ENCODE measurements at places on chromosomes 16 and 17.

DNA sequence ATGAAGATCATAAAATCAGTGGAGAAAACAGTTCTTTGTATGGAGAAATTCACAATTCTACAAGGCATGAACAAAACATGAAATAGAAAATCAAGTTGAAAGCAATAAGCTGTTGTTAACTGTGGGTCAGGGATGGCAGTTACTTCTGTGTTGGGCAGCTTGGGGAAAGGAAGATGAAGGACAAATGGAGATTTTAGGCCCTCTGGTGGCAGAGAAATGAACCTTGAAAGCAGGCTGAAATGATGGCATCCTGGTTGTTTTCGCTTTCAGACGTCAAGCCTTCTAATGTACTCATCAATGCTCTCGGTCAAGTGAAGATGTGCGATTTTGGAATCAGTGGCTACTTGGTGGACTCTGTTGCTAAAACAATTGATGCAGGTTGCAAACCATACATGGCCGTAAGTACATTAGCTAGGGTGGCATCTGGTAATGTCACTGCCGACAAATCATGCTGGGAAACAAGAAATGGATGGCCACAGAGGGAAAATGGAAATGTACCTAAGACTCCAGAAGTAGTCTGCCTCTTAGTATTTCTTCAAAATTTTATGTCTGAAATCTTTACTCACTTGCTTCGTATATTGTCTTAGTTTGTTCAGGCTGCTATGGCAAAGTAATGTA, 108.9 kb downstream of the MAP2K6 start:
- peak; percentile 73 for DNase-seq

DNA sequence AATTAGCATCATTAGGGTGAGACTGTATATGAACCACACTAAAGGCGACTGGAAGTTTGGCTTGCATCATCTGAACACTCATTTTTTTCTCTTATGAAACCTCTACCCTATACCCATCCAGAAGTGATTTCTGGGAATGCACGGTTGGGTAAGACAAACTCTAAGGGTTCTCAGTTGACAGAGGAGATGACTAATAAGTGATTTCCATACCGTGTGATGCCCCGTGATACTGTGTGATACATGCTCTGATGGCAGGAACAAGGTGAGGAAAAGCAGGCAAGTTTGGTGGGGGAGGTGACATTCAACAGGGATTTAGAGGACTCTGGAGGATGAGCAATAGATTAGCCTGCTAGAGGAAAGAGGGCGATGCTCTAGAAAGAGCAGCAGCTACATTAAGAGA, 156.4 kb upstream of the CCL2 start:
- DNase-seq: no peak

DNA sequence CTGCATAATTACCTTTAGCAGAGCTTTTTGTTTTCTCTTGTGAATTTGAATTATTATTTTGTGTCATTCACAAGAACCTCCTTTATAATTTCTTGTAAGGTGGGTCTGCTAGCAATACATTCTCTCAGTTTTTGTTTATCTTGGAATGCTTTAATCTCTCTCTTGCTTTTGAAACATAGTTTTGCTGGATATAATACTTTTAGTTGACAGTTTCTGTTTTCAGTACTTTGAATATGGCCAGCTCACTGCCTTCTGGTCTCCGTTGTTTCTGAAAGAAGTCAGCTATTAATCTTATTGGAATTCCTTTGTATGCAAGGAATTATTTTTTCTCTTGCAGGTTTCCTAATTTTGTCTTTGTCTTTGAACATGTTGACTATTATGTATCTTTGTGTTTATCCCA, 167.0 kb downstream of the MAP2K4 start:
- DNase-seq: no peak

- no peak for DNase-seq
Observed at GRCh38 chr16:25011891-25012514, 3.2 kb downstream of the ARHGAP17 start.

DNA sequence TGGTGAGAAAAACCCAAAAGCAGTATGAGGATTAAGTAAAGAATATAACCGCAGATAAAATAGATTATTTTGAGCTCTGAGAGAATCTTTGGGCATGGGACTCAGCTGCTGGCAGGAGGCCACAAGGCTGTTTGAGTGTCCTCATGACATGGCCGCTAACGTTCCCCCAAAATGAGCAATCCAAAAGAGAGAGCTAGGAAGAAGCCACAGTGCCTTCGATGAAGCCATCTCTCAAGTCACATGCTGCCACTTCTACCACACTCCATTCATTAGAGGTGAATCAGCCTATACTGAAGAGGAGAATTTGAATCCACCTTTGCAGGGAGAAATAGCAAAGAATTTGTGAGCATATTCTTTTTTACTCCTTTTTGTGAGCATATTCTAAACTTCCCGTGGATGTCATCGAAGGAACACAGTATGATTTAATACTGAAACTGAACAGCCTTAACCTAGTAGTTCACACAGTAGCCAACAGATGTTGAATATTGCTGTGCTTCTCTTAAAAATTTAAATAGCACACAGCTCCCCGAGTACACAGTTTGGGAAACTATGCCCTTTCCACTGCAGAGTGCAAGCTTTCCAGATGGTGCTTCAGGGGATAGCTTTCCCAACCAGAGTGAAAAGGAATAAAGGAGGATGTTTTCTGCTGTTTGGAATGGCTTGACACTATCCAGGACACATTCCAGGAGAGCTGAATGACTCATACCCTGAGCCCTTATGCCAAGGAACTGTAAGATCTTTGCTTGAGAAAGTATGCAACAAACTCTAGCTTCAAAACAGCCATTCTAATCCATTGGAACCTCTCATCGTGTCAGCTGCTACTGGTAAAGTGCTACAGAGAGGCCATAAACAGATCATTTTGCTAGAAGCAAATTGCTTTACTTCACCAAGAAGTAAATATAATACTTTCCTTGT, 33.9 kb downstream of the ANKFY1 start:
- DNase-seq: peak; percentile 99

DNA sequence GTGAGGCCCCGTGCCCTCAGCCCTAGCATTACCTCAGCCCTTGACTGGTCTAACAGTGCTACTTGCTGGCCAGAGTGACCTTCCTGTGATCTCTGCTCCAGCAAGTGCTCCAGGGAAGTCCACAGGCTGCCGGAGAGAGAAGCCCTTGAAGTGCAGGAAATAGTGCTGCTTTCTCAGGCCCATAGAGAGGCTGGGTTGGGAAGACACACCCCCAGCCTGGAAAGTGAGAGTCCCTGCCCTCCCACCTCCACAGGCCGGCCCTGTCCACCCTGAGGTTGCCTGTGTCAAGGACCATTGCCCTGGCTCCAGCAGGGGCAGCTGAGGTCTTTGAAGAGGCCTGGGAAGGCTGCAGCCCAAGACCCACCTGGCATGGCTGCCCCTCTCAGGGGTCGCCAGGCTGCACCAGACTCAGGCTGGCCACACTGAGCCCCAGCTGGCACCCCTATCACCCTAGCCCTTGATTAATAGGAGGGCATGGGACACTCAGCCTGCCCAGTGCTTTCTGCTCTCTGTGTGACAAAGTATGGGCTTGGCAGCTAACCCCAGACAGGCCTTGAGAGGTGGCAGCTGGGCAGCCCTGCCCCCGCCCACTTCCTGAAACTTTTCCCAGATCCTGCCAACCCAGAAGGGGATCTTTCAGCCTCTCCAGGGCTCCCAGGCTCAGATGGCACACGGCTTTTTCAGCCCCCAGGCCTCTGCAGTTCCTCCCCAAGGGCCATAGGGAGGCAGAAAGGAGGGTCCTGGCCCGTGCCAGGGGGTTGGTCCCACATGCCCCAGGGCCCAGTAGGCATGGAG, 21.7 kb downstream of the ATP6V0D1 start:
- no peak for DNase-seq

DNA sequence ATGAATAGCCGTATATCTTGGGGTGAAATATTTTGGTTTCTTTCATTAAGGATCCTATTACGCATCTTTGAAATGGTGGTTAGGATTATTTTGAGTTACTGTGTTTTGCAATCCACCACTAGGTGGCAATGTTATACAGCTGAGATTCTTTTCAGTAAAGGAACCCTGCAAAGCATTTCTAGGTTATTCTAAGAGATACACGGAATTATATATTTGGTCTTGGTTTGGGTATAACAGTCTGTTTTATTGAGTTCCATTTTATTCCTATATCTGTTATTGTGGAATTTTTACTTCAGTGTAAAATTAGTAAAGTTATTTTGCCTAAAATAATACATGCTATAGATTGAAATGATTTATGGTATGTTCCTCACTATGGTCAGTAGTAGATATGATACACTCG, 62.9 kb upstream of the CPHXL start:
- DNase-seq: peak; percentile 46

- DNase-seq: no peak
Observed at GRCh38 chr17:42422412-42422957, 571 bp downstream of the CAVIN1 start.

Data from AG10803 (cell line).